NCI-H460 (cell line): ENCODE measurements at places on chromosomes 3 and 15.

DNA sequence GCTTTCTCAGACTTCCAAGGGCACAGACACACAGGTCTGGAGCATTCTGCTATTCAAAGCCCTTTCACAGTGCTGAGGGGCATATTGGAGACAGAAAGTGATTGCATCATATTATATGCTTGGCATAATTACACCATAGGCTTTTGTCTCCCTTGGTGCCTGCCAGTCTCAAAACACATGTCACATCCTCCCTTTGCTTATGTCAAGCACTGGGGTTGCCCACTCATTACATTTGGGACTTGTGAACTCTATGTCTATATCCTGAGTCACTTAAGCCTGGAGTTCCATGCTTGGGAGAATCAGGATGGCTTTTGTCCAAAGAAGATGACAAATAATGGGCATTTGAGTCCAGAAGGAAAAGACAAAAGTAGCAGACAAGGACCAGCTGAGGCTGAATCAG is 12.3 kb upstream of the PDZRN3 start:
- DNase-seq = no peak

DNA sequence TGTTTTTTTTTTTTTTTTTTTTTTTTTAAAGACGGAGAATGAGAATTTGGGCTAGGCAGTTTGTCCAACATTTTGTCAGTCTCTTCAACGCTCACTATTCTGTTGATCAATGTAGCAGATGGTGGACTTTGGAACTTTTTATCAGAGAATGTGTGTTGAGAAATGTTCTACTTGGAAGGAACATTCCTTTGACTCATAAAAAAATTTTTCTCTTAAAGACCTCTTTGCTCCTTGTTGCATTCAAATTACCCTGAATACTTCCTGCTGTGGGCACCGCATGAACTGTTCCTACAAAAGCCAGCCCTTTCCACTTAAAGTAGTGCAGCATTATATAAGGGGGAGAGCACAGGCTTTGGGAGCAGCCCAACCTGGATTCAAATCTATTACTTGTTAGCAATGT is 182.9 kb downstream of the AKAP13 start:
- DNase-seq = no peak

DNA sequence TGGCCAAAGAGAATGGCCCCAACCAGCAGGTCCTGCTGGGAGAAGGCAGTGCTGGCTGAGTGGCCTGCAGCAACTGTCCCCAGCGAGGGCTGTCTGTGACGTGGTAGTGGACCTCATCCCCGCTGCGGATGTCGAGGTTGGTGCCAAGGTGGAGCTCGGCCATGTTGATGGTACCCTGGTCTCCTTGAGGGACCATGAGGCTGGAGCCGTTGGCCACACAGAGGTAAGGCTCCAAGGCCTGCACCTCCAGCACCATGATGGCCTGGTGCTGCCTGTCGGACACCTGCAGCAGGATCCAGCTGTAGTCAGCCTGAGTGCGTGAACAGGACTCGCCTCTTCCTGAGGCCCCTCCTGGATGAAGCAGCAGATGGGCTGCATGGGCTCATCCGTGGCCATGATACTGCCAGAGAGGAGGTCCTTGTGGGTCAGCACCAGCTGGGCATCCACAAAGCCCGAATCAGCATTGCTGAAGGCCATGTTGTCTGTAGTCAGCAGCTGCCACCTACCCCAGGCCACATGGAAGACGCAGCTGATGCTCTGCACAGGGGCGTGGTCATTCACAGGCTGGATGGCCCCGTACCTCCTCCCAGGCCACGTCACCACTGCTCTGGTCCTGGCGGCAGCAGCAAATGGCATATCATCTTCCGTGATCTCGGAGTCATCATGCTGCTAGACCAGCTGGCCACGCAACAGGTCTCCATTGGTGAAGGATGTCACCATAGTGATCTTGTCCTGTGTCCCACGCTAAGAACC is 167.5 kb downstream of the GOLGA6L4 start:
- DNase-seq = no peak

DNA sequence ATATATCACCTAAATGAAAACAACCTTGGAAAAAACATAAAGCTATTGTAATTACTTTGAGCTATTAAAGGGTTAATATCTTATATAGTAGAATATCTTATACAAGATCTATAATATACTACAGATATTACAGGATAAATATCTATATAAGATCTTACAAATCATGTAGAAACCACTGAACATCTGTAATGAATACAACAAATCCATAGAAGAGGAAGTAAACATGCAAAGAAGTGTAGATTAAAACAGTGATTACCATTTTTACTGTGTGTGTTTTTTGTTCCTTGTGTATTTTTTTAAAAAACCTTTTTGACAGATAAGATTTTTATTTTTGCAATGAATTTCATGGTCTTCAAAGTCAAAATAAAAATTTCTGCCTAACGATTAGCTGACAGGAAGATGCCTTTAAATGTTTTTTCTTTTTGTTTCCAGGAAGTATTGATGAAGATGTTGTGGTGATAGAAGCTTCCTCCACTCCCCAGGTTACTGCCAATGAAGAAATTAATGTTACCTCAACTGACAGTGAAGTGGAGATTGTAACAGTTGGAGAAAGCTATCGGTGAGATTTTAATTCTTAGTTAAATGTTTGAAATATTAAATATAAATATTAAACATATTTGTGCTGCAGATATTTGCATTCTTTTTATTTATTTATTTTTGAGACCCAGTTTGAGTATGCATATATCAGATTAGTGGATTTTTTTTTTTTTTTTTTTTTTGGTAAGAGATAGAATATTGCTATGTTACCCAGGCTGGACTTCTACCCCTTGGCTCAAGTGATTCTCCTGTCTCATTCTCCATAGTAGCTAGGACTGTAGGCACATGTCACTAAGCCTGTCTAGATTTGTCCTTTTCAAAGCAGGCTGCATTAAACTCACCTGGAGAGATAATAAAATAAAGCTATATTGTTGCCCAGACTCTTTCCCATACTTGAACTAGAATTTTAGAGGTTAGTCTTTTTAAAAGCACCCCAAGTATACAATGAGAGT is 52.8 kb upstream of the CCNB2 start:
- no peak for DNase-seq

DNA sequence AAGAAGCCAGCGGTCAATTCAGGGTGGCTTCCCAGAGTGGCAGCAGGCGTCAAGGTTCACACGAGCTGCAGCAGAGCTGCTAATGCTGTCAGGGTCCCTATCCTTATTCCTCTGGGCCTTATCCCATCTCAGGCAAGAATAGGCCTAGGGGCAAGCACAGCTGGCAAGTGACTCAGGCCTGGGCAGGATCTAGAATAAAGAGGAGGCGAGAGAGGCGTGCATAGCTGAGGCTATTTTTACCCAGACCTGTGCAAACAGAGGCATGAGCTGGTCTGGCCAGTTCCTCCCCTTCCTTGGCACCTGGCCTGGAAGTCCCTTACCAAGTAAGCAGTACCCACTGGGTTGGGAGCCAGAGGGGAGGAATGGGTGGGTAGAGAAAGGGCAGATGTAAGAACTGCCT is 12.2 kb upstream of the VIPR1 start:
- DNase-seq = no peak

DNA sequence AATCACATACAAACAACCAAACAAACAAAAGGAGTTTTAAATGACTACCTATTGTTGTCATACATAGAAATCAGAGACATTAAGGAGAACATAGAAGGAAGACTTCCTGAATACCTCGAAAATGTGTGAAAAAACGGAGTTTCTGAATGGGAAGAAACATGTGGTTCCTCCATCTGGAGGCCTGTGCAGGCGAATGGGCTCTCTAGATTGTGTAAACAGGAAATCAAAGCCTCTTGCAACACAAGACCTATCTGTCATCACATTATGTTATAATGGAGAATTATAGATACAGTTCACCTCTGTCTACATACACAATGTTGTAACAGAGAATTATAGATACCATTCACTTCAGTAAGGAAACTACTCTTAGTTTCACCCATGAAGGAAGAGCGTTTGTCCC is 44.1 kb downstream of the RUBCN start:
- DNase-seq = no peak
